ENCODE measurements at places on chromosomes 1 and 21.

DNA sequence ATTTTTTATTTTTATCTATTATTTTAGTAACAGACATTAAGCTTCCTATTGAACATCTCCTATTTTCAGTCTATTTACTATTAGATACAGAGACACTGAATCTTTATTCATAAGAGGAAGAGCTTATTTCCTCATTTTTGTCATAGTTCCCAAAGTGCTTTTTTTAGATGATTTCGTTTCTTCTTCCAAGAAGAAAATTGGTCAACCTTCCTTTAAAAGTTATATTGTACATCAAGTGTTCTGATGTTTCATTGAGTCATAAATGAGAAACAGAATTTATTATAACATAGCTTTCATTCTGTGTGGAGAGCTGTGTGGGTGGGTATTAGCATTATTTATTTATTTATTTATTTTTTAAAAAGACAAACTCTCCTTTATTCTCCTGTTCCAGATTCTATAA, 50.6 kb upstream of the BACH1 start:
- DNase-seq, result no peak

GRCh38 chr1:116242741-116243140, 130.3 kb upstream of the ATP1A1 start:
- no peak for DNase-seq

DNA sequence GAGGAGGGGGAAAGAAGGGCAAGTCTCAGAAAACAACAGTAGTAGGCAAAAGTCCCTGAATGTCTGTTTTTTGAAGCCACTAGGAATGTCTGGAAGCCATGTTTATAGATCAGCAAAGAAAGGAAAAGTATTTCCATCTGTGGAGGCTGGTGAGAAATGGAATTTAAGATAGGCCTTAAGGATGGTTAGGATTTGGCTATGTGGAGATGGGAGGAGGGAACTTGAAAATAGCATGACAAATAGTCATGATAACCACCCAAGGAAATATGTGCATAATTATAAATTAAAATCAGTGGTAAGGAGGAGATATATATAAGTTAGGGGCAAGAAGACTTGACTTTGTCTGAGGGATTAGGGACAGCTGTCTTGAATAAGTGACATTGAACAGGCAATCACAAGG, 33.8 kb upstream of the FGGY start:
- DNase-seq, result no peak

GRCh38 chr1:161261261-161262235, 3.0 kb downstream of the PCP4L1 start:
- DNase-seq, result no peak

GRCh38 chr1:197862671-197863070, 39.8 kb upstream of the C1orf53 start:
- no peak for DNase-seq

DNA sequence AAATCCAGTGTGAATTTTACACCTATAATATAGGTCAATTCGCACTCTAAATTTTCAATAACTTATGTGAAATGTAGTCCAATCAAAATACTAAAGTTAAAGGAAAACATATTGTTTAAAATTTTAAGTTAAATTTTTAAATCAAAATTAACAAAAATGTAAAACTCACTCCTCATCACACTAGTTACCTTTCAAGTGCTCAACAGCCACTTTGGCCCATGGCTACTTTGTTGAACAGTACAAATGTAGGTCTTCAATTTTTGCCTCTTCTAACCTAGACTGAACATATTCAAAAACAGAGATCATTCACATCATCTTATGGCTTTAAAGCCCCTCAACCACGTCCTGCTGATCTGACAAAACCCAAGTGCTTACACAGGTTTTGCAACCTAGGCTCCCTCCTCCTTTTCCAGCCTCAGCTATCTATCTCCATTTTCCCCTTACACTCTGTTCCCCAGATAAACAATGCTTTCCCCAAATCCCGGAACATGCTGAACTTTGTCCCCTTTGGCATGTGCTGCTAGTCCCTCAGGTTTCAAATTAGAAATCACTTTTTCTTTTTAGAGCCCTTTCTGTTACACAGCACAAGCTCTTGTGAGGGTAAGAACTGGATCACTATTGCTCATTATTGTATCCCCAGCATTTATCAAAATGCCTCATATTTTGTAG, 110.6 kb downstream of the AKT3 start:
- no peak for DNase-seq

DNA sequence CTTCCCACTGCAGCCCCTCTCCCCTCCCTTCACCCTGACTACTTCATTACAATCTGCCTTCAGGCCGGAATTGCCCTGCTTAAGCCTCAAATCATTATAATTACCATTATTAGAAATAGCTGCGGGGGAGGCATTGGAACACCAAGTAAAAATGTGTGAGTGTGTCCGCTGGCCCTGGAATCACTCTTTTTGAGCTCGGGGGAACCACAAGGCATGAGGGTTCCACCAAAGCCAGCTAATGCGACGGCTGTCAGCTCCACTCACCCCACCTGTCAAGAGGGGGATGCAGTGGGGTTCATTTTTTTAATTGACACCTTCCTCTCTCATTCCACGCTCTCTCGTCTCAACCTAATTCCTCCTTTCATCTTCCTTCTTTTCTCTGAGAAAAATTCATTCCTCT, 177.2 kb downstream of the PBX1 start:
- DNase-seq, result no peak

- DNase-seq, result no peak
These were observed 407.9 kb downstream of the PLA2G4A start for GRCh38 chr1:187236676-187237075.

DNA sequence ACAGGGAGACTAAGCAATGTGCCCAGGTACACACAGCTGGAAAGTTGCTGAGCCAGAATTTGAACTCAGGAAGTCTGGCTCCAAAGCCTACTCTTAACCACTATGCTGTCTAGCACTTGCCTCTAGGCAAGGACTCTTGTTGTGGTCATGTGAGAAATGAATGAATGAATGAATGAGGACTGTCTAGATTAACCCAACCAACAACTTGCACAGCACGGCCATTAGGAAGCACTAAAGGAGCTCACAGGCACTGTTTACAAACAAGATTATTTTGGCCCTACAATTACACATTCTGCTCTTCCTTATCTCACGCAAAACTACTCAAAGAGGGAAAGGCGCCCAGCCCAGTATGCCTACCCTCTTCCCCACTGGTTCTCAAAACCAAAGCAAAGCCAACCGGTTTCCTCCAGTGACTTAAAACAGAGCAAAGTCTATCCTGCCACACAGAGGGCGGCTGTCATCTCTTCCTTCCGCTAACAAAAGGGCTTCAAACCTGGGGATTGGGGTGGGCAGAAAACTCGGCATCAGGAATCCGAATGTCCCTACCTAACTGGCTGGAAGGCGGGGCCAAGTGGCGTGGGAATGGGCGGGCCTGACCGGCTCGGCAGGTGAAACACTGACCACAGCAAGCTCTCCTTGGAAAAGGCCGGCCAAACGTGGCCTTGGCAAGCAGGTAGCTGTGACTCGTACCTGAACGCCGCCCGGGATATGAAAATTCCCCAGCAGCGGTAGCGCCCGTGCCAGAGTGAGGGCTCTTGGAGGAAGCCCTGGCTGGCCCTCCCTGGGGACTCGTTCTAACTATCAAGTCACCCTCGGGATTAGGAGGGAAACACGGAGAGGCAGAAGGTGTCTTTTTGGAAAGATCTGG, 948 bp downstream of the STK40 start:
- no peak for DNase-seq

GRCh38 chr1:40755067-40755466, 28.5 kb upstream of the KCNQ4 start:
- no peak for DNase-seq

- DNase-seq, result no peak
These were observed 643 bp downstream of the CFAP298 start for GRCh38 chr21:32611471-32611997.

DNA sequence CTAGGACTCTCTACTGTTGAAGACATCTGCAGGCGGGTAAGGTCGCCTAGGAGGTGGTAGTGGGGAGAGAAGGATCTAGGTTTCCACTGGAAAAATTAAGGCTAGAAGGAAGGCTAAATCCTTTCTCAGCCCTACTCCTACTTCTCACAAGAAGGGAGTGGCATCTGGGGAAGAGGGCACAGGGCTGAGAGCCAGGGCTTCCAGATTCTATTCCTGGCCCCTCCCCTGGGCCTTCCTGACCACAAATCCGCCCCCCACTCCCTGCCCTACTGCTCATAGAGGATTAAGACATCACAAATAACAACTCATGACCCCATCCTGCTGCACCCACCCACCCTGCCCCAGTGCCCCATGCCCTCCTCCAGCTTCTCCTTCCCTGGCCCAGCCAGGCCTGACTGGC, 2.5 kb downstream of the PHLDA3 start:
- no peak for DNase-seq
